Right renal pelvis (tissue), 4 donors: ENCODE measurements at places on chromosomes 3 and 15. TPM values are rescaled to one million over a fixed set of nuclear protein-coding genes. Genes with fewer than 3 reads are reported as not detected.

Gene RYK
- 96.5 TPM for polyA plus RNA-seq

Gene SAMD7
- polyA plus RNA-seq, result not detected

DNA sequence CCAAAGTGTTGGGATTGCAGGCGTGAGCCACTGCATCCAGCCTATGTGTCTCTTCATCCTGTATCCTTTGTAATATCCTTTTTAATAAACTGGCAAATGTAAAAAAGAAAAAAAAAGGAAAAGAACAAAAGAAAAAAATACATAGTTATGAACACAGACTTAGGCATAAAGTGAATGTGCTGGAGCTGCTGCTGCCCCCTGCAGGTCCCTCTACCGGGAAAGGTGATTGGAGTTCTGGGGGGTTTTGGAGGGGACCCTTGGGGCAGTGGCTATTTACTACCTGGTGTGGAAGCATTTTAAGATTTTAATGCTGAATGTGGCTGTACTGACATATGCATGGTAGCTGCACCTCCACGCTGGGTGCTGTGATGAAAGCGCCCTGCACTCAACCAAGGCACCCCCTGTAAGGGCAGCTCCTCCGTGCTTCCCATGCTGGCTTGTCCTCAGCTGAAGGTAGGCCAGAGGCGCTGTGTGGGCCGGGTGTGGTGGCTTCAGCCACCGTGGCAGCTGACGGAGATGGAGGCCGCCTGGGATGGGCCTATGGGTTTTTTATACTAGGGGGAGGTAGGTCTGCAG is 49.9 kb downstream of the RPLP1 start:
- DNase-seq, result no peak

DNA sequence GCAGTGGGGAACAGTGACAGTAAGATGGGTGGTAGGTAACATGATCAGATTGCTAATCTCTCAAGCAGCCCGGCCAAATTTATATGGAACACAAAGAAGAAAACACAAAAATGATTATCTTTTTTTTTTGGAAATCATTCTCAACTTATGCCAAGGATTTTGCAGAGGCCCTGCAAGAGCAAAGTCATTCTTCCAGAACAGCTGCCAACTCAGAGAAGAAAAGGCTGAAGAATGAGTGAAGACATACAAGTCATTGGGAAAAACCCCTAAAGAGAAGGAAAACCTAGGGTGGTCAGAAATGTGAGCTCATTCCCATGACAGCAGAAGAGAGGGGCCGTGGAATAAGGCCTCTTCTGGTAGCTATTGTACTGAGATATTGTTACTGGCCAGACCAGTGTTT is 246.7 kb downstream of the SHOX2 start:
- no peak for DNase-seq

- no peak for DNase-seq
Observed at GRCh38 chr3:140711390-140712035, 33.6 kb downstream of the TRIM42 start.

Gene FAM3D
- 1.8 TPM for polyA plus RNA-seq

DNA sequence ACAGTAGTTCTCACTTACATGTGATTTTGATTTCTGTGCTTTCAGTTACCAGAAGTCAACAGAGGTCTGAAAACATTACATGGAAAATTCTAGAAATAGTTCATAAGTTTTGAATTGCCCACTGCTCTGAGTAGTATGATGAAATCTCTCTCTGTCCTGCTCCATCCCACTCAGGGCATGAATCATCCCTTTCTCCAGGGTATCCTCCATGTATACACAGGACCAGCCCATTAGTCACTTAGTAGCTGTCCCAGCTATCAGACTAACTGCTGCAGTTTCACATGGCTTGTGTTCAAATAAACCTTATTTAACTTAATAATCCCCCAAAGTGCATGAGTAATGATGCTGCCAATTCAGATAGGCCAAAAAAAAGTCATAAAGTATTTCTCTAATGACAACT is 38.6 kb downstream of the EPHA3 start:
- DNase-seq, result no peak

GRCh38 chr3:172138193-172138537 is 98.8 kb downstream of the FNDC3B start:
- DNase-seq, result no peak

- no peak for DNase-seq
Observed at GRCh38 chr3:16103472-16103871, 71.0 kb upstream of the GALNT15 start.

GRCh38 chr3:38986901-38987300 is 64.8 kb downstream of the SCN11A start:
- DNase-seq, result no peak

Gene EIF4G1
- polyA plus RNA-seq, result 178 TPM

GRCh38 chr3:38219609-38220197 is 45.9 kb upstream of the SLC22A13 start:
- DNase-seq, result no peak

Gene GOLGA6D
- 0.10 TPM for polyA plus RNA-seq

Gene DAZL
- not detected for polyA plus RNA-seq

Gene ATP10A
- 3.5 TPM for polyA plus RNA-seq
